Myocyte (in vitro differentiated cells): ENCODE measurements at places on chromosomes 12 and 14.
A peak's percentile ranks its signal among the peaks of the same experiment; 100 is the strongest.

GRCh38 chr12:122166422-122167349, 7.3 kb downstream of the IL31 start:
- DNase-seq, result no peak

- DNase-seq, result no peak
These were observed 29.0 kb downstream of the DLK1 start for GRCh38 chr14:100755649-100756048.

GRCh38 chr14:37399517-37399916, 195.5 kb downstream of the FOXA1 start:
- no peak for DNase-seq

GRCh38 chr14:104689109-104689880, at the start of gene INF2:
Gene INF2, plus strand, starts transcription at chr14:104689618. Its CDS starts 11,748 bp downstream, at chr14:104701366.
- peak; percentile 76 for DNase-seq

GRCh38 chr12:111269718-111270117, 99.2 kb downstream of the PHETA1 start:
- no peak for DNase-seq

DNA sequence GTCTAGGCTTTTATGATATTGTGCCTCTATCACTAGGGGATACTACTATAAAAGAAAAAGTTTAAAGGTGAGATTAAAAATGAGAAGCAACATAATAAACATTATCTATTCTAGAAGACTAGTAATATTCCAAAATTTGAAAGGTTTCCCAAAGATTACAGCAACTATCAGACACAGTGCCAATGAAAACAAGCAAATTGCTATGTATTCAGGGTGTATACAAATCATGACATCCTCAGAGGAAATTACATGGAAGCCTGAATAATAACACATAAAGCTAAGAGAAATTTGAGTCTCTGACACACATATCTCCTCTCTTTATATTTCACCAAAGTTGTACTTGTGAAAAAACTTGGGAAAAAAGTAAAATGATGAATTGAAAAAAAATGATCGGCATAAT, 327.0 kb downstream of the SEC23A start:
- DNase-seq, result no peak

GRCh38 chr12:67035121-67035520, 234.0 kb upstream of the CAND1 start:
- DNase-seq, result no peak

DNA sequence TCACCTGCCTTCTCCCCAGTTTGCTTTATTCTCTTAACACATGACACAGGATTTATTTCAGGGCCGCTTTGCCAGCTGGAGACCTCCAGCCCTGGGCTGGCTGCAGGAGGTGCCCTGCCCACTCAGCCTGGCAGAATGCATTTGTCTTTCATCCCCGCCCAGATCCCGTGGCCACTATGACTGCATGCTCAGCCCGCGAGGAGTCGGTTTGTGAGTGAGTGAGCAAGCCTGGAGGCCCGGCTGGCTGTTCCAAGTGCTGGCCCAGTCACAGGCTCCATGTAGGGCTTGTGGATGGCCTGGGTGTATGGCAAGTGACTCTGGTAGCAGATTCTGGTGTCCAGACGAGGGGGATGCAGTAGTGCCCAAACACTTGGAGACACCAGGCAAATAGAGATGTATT, 2.1 kb downstream of the TDP1 start:
- peak; percentile 87 for DNase-seq

DNA sequence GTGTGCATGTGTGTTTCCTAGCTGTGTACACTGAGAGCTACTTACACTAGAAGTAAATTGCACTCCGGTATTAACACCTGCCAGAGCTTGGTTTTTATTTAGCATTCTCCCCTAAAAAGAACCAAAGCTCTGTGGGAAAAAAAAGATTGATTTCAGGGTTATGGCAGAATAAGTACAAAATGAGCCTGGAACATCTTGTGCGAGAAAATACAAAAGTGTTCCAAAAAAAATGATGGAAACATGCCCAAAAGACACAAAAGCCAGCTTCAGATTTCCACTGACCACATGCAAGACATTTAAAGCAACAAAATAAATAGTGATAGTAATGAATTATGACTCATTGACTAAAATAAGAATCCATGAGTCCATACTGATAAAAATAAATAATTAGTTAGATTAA, 188.3 kb downstream of the GXYLT1 start:
- peak; percentile 9 for DNase-seq

DNA sequence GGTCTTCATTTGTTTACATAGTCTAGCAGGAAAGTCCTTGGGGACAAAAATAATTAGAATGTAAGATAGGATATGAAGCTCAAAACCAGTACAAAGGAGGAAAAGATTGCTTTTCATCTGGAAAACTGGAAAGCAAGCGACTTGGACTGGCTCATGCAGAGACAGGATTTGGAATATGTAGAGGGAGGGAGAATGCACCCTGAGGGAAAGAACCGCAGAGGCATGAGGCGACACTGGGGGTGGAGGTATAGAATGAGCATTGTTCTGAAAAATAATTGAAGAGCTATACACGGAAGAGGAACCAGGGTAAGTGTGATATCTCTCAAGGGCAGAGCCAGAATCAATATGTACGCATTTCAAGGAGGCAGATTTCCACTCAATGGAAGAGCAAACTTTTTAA, 85.5 kb downstream of the PLEKHG3 start:
- no peak for DNase-seq

DNA sequence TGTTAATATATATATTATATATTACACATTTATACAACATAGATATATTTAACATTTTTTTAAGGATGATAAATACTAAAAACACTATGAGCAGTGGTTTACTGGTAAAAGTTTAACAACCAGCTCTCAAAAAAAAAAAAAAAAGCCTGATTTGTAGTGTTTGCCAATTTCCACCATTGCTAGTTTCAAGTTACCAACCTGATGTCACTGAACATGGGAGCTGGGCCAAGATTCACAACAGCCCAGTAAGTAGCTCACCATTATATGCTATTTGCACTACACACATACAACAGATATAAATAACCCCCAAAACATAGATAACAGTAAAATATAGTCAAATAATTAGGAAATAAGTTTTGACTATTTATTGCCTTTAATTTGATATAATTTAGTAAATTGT, 28.9 kb upstream of the TMX1 start:
- DNase-seq, result peak; percentile 51

GRCh38 chr14:23347406-23348296, 5.0 kb downstream of the SLC22A17 start:
- DNase-seq, result no peak

GRCh38 chr14:23561873-23562821, 5.4 kb downstream of the AP1G2 start:
- peak; percentile 44 for DNase-seq

DNA sequence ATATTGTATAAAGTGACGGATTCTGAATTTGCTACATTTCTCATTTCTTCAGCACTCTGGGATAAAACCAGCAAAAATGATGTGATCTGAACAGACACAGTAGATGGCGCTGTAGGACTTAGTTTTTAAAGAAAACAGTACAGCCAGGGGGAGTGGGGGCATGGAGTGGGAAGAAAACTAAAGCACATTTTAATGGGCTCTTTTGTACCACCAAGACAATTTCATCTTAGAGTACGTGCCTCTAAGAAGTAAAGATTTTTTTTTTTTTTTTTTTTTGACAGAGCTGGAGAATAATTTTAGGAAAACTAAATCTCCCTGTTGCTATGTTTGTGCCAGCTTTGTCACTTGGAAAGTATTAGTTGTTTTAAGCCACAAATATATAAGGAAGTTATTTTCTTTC, 124.4 kb downstream of the RAD51B start:
- DNase-seq, result peak; percentile 93

DNA sequence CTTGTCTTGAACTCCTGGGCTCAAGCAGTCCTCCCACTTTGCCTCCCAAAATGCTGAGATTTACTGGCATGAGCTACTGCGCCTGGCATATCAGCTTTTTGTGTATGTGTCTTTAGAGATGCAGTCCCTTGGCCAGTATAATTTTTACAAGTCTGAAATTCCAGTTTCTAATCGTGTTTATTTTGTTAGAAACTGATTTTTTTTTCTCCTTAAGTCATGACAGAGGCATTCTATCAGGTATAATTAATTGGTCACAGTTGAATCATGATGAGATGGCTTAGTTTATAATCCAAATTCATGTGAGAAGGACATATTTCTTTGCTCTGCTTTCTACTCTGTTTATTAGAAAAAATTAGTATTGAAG, 98.9 kb downstream of the PCNX1 start:
- no peak for DNase-seq

GRCh38 chr14:61513986-61514830, 181.1 kb upstream of the HIF1A start:
- DNase-seq, result peak; percentile 50

DNA sequence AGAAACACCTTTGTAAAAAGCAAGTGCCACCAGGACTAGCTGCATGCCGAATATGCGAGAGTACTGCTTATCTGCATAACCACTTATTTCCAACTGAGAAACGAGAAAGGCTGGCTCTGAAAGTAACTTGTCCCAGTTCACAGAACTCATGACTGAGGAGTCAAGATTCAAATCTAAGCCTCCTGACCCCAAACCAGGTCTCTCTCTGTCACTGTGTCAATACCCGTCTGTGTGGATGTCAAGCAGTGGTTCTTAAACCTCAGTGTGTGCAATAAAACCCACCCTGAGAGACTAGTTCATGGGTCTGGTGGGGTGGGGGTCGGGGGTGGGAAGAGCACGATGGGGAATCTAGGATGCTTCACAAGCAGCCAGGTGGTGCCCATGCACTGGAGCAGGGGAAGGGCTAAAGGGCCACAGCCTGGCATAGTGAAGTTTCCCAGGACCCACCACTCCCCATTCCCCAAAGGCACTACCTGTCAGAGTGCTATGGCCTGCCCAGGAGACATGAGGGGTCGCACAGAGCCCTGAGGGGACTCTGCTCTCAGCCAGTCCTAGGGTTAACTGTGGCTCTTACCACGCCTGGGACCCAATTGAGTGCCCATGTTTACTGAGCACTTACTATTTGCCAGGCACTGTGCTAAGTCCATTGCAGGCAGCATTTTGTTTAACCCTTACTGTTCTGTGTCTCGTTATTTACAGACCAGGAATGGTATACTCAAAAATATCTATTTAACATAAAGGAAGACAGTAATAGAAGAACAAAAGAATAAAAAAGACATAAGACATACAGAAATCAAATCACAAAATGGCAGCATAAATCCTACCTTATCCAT, 33.4 kb upstream of the PNMA1 start:
- DNase-seq, result no peak

GRCh38 chr12:24414480-24414879, 465.0 kb upstream of the SOX5 start:
- no peak for DNase-seq

DNA sequence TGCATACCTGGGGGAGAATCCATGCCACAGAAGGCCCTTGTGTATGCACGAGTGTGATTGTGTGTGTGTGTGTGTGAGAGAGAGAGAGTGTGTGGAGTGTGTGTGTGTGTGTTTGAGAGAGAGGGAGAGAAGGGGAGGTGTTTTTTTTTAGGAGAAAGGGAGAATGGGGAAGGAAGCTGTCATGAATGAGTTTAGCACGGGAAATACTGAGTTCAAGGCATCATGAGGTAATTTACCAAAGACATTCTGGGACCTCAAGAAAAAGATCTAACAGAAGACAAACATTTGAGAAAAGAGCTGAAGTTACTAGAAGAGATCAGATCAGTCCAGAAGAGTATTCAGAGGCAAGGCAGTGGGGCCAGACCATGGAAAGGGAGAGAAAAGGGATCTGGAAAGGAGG, 157.1 kb downstream of the TTC7B start:
- no peak for DNase-seq

- DNase-seq, result no peak
These were observed 314.3 kb downstream of the C12orf75 start for GRCh38 chr12:105644770-105645169.

DNA sequence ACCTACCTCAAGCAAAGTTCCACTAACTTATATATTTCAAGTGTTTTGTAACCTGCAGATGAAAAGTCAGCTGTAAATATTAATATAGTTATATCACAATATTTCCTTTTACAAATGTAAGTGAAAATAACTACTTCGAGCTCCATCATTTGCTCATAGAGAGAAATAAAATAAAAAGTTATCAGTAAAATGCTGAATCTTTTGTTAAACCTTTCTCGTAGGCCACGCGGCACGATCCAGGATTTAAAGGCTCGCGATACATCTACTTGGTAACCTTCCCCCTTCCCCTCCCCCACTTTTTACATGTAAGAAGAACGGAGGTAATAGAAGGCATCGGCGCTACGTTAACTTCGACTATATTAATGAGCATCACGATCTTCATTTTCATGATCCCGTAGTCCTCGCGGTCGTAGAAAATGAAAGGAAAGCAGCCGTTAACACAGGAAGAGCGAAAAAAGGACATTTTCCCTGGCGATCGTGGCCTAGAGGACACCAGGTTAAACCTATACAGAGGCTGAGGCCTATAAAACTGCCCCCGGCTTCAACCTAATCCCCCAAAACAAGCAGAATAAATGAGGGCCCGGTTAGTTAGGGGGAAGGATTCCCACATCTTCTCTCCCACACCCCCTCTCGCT, 508 bp downstream of the HNRNPC start:
- peak; percentile 61 for DNase-seq

DNA sequence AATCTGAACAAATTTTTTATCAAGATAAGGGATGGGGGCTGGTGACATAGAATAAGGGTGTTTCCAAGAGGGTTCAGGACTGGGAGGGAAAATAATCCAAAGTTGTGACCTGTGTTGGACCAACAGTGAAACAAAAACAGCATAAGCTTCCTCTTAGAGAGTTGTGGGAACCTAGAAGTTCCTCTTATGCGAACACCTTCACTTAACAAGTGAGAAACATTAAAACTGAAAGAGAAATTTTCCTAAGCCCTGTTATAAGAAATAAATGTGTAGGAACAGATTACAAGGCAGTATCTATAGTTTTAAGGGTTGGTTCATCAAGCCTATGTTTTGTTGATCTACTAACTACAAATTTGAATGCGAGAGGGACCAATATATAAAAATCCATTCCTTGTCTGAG, 58.4 kb downstream of the LLPH start:
- no peak for DNase-seq

GRCh38 chr12:1657688-1658087, 28.7 kb downstream of the WNT5B start:
- peak; percentile 88 for DNase-seq

GRCh38 chr12:60172266-60173211, 576.7 kb downstream of the SLC16A7 start:
- no peak for DNase-seq

- DNase-seq, result no peak
These were observed 7.6 kb upstream of the RNF34 start for GRCh38 chr12:121392325-121392716.

DNA sequence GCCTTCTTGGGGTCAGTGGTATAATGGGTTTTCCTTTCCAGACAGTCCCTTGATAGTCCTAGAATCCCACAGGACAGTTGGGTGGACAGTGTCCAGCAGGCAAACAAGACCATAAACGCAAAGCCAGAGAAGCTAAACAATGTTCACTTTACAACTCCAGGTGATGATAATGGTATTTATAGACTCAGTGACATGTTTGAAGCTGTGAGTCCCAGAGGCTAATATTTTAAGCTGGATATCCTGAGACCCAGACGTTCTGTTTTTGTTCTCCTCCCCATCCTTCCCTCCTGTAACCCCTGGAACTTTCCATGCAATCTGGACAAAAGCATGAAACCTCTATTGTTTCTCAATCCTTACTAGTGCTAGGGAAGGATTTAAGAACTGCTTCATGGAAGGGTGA, 121.0 kb downstream of the ZFP36L1 start:
- DNase-seq, result no peak

GRCh38 chr14:45065540-45065939, 18.4 kb upstream of the PRPF39 start:
- DNase-seq, result peak; percentile 82

GRCh38 chr14:35250319-35250718, 41.9 kb upstream of the PSMA6 start:
- DNase-seq, result no peak

- DNase-seq, result peak; percentile 71
These were observed 46.0 kb downstream of the SH2B3 start for GRCh38 chr12:111451649-111452129.

- DNase-seq, result no peak
These were observed 618 bp upstream of the AQP6 start for GRCh38 chr12:49972129-49972528.
